ENCODE measurements at places on chromosomes 5 and 9.

GRCh38 chr5:127292030-127292735 lies 1.6 kb downstream of the MEGF10 start:
- DNase-seq = no peak

DNA sequence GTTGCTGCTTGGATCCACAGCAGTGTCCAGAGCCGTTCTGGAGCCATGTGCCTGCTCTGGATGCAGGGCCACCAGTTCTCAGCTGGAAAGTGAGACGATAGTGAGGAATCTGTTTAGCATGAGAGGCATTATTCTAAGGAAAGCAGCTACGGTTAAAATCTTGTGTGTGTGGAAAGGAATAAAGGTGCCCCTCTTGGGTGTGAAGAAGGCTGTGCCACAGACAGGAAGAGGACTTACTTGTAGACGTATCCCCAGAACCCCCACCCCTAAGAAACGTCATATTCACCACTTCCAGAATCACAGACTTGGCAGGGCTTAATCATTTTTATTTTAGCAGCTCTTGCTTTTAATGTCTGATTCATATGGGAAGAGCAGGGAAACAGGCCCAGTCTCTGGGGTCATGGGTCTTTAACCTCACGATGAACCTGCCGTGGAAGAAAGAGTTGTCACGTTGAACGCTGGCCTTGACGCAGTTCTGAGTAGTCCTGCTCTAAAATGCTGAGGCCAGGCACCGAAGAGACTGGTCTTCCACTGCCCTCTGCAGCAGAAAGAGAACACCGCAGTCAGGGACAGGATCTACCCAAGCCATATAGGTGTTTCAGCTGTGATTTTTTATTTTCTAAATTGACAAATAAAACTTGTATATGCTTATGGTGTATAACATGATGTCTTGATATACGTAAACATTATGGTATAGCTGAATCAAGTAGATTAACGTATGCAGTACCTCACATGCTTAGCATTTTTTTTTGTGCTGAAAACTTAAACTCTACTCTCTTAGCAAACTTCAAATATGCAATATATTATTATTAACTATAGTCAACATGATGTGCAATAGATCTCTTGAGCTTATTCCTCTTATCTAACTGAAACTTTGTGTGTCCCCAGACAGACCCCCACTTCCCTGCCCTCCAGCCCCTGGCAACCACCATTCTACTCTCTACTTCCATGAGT lies 38.8 kb downstream of the CARTPT start:
- peak; percentile 34 for DNase-seq

DNA sequence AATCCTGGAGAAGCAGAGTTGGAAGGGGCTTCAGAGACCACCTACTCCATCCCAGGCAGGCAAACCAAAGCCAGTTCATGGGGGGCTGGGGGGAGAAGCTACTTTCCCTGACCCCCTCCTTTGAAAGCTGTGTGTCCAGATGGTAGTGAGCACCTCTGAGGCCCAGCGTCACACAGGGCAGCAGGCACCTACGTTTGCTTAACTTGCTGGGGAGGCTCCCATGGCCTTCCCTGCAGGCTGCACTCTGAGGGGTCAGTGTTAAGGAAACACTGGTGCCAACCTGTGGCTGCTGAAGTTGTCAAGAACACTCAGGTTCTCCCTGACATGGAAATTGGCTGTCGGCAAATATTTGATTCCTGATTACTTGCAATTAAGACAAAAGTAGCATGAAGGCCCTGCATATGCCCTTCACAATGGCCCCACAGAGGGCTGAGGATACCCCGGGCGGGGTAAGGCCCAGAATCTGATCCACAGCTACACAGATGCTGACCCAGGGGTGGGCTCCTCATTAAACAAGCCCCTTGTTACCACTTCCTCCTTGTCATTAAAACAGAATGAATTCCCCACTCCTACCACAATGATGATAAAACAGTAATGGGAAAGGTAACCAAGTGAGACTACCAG lies 208.5 kb downstream of the FSTL4 start:
- DNase-seq = no peak

GRCh38 chr5:66518753-66519152 lies 77.4 kb upstream of the MAST4 start:
- no peak for DNase-seq

DNA sequence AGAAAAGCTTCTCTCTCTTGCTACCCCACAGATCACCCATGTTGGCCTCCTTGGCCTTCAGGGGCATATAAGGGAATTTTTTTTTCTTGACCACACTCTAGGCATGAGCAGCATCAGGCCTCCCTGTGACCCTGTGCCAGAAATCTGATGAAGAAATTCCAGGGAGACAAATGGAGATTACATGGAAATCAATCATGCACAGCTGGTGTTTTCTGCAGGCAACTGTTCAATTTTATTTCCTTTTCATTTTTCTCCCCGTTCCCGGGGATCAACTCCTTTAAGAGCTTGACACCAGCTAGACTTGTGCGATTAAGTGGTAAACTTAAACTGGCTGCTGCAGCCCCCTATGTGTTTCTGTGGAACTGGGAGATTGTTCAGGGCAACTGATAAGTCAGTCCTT lies 59.3 kb downstream of the GALNT10 start:
- DNase-seq = no peak

DNA sequence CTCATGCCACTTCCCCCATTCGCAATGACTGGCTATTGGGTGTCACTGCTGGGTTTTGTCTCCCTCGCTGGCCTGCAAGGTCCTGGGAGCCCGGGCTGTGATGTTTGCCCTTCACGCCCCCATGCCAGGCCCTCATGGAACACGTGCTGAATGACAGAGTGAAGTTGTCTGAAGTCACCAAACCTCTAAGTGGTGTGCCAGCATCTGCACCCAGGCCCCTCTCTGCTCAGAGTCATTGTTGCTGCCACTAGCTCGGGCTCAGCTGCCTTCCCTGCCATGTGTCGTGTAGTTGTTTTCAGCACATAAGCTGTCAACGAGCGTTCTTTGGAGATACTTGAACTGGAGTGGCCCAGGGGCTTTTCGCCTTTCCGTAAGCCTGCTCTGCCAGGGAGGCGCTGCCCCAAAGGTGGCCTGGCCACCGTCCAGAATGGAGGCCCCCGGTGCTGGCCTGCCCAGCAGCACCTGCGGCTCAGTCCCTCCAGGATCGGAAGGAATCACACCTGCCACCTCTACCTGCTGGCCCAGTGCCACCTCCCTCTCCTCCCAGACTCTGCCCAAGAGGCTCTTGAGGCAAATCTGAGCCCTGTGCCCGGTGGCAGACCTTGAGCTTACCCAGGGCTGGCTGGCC lies 250.1 kb downstream of the PBX3 start:
- no peak for DNase-seq

GRCh38 chr5:154732212-154732611 lies 23.0 kb upstream of the LARP1 start:
- no peak for DNase-seq

DNA sequence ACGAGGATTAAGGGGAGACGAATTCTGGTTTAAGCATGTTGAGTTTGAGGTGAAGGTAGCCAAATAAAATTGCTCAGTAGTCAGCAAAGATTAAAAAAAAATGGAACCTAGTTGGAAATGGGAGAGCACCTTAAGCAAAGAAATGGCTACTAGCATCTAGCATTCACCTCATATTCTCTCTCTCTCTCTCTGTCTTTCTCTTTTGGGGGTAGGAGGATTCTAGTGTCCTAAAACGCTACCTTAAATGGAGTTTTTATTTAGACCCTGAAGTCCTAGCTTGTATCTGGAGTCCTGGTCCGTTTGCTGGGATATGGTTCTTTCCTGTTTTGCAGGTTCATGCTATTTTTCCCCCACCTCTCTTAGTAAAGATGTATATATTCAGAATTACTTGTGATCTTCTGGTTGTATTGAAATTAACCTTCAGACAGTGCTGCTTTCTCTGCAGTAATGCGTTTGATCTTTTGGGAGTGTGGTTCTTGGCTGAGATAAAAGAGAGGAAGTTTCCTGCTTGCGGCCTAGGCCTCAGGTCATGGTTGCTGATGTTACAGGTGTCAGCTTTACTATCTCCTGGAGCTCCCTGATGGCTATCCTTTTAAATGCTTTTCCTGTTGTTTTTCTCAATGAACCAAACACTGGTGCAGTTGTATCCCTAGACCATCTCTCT lies 8.0 kb downstream of the TGFBR1 start:
- no peak for DNase-seq

DNA sequence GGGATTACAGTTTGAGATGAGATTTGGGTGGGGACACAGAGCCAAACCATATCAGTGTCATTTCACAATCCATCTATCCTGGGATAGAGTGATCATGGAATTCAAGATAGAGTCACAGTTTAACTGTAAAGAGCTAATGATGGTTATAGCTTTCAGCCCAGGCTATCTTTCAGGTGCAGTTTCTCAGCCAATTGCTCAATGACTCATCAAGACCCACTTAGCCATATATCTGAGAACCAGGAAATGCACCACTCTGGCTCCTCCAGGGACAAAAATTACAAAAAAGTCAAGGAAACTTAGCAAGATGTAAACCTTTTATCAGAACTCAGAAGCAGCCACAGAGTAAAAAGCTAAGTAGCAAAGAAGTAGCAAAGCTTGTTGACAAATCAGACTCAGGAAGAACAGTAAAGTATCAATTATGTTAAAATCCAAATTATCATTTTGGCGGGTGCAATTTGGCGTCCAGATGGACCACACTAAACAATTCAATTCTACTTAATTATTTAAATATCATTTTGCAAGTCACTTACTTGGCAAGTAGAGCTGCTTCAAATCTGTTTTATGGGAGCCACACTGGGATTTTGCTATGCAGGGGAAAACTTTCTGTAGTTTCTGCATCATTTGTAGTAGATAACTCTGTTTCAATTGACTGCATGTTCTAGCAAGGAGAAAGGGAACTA lies 169.4 kb downstream of the TLE1 start:
- DNase-seq = no peak
